T follicular helper cell (primary cell): ENCODE measurements at places on chromosomes 7 and 10.

DNA sequence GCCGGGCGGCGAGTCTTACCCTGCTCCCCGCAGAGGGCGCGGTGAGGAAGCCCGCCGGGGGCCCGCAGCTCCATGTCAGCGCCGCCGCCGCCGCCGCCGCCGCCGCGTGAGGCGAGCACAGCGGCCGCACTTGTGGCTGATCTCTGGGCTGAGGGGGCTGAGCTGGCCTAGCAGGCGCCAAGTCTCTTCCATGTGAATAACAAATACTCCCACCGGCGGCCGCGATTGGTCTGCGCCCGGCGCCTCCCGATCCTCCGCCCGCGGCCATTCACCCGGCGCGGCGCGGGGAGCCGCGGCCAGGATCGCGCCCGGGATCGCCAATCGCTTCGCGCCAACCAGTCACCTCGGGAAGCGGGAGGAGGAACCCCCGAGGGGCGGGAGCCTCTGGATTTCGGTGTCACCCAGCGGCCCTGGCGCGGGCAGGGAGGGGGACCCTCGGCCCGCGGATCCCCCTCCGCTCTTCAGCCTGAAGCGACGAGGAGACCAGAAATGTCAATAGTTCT is at the start of gene GRM8:
TSS of gene GRM8 (minus strand) at position 164 of the 503 bp plus-strand sequence.
- no peak for DNase-seq

GRCh38 chr7:129469930-129470329 is 32.4 kb upstream of the SMKR1 start:
- DNase-seq: no peak

DNA sequence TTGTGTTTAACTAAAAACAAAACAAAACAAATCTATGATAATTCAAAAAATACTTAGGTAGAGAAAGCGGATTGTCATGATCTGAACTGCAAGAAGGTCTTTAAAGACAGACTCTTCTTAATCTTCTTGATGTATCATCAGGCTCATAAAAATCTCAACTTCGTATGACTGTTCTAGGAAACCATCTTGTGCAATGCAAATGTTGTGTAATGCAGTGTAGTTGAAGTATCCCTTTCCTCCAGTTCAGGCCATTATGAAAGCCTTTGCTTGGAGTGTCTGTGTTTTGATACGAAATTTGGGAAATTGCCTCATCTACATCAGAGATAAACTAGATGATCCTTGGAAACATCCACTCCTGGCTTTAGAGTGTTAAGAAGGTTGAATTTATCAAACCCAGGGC is 30.9 kb downstream of the CDK1 start:
- DNase-seq: no peak

DNA sequence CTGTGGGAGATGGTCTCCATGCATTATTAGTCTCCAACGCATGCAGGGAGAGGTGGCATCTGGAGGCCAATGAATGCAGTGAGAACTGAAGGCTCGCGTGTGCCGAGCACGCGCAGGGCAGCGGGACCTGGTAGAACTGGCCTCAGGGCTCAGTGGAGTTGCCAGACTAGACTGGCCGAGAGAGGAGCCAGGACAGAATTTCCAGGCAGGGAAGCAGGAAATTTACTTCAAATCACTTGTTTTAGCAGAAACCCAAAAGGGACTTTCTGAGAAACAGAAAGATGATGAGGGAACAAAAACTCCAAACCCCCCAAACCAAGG is 311.0 kb upstream of the IMMP2L start:
- DNase-seq: no peak

DNA sequence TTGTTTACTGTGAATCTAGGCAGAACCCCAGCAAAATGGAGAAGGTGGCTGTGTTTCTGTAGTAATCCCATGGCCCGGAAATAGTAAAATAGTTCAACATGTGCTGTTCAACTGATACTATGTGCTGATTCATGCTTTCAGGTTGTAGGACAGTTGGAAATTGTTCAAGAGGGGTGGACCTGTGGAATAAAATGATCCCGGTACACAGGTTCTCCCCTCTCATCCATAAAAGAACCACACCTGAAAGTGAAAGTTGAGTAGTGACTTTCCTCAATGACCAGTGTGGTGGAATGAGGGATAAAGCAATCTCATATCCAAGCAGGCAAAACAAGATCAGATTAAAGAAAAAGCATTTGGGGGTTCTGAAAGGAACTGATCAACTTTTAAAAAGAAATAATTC is 177.1 kb downstream of the POU6F2 start:
- DNase-seq: no peak

GRCh38 chr10:1552881-1553670 is 184.2 kb downstream of the ADARB2 start:
- no peak for DNase-seq
